AG10803 (cell line): ENCODE measurements at places on chromosomes 16 and 17.

- DNase-seq = peak; percentile 38
Observed at GRCh38 chr16:78669994-78670393, 570.5 kb downstream of the WWOX start.

- DNase-seq = no peak
Observed at GRCh38 chr16:22014271-22014873, 6.5 kb downstream of the MOSMO start.

DNA sequence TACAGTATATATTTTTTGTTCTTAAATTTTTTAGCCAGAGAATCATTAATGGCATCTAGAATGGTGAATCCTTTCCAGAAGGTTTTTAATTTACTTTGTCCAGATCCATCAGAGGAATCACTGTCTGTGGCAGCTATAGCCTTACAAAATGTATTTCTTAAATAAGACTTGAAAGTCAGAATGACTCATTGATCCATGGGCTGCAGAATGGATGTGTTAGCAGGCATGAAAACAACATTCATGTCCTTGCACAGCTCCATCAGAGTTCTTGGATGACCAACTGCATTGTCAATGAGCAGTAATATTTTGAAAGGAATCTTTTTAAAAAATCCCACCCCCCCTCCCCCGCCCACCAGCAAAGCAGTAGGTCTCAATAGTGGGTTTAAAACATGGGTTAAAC is 51.4 kb downstream of the CACNG1 start:
- peak; percentile 16 for DNase-seq

DNA sequence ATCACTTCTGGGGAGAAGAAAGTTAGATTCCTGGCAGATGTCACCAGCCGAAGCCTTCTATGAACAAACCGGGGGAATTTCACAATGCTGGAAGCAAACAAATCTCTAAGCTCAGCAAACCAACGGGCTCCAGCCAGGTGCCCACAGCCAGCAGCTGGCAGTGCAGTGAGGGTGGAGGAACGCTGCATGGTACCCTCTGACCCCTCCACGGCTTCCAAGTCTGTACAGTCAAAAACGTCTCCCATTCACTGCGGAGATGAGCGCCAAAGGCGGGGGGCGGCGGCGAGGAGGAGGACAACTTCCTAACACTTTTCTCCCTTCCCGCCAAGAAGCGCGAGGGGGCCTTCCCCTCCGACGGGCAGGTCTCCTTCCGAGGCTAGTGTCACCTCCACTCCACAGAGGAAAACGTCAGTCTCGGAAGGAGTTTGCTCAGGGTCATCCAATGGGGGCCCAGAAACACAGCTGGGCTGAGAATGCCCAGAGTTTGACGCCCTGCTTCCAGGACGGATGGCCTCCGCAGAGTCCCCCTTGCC is 924 bp downstream of the ZNF598 start:
- DNase-seq = peak; percentile 62

DNA sequence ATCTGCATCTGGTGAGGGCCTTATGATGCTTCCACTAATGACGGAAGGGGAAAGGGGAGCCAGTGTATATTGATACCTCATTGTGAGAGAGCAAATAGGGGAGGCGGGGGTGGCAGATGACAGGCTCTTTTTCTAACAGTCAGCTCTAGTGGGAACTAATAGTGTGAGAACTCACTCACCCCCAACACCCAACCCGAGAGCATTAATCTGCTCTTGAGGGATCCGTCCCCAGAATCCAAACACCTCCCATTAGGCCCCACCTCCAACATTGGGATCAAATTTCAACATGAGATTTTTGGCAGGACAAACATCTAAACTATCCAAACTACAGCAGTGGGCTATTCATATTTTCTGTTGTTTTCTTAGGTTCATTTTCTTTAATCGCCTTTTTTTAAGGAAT is 54.4 kb downstream of the BPTF start:
- DNase-seq = no peak

- DNase-seq = no peak
Observed at GRCh38 chr16:59236804-59237458, 502.8 kb upstream of the GOT2 start.

GRCh38 chr17:69254187-69254586 is 25.6 kb upstream of the ABCA10 start:
- no peak for DNase-seq

GRCh38 chr17:78672871-78673371 is 95.7 kb upstream of the DNAH17 start:
- no peak for DNase-seq

- DNase-seq = no peak
Observed at GRCh38 chr16:30921459-30921747, 2.0 kb upstream of the FBXL19 start.

- no peak for DNase-seq
Observed at GRCh38 chr16:73159296-73159695, 111.4 kb upstream of the ZFHX3 start.

DNA sequence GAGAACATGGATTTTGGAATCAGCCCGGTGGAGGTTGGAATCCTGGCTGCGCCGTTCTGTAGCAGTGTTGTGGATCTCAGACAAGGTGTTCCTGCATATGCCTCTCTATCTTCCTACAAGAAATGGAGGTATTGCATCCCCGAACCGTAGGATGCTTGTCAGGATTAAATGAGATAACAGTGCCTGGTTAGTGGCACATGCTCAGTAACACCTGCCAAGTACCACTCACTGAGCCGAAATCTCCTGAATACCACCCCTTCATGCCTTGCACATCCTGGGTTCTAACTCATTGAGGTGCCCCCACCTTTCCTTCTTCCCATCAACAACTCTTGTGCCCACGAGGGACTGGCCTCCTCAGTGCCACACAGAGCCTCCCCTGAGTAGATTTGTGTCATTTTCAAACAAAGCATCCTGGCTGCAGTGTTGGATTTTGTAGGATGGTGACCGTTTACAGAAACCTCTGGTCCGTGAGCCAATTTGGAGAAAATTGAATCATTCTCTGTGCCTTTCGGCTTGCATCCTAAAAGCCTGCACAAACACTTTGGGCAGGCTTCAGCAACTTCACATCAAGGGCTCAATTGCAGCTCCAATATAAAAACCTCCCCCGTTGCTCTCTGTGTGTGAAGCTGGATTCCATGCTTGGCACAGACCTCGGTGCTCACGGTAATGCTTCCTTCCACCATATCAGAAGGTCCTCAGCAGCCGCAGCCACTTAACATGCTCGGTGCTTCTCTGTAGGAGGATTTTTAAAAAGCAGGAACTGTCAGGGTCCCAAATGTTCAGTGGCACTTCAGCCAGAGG is 84.2 kb downstream of the WWOX start:
- no peak for DNase-seq

DNA sequence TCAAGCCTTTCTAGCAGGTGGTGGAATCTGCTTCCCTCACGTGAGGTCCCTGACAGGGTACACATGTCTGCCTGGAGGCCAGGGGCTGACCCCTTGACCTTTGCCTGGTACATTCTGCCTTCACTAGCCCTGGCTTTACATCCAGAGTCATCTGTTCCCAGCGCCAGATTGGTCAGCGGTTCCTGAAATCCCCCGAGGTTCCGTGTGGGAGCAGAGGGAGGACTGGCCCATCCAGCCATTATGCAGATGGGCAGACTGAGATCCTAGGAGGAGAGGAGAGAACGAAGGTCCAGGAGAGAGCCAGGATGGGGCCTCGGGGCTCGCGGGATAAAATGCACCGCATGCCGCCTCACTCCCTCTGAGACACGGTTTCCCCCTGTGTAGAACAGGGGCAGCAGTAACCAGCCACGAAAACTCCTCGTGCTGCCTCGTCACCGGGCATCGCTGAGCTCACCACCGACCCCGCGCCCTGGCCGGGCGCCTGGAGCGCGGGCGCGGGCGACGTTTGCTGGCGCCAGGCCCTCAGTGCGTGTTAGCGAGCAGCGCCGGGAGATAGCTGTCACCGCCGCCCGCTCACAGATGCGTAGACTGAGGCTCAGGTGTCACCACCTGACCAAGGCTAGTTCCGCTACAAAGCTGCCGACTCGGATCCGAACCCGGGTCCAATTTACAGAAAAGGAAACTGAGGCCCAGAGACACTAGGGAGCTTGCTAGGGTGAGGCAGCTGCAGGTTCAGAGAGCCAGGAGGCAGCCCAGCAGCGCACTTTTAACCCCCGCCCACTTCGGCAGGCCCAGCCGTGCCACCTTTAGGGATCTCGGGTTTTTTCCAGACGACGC is 811 bp upstream of the MAP2K3 start:
- no peak for DNase-seq

GRCh38 chr17:78419970-78420815 is 41.7 kb downstream of the PGS1 start:
- DNase-seq = peak; percentile 65

DNA sequence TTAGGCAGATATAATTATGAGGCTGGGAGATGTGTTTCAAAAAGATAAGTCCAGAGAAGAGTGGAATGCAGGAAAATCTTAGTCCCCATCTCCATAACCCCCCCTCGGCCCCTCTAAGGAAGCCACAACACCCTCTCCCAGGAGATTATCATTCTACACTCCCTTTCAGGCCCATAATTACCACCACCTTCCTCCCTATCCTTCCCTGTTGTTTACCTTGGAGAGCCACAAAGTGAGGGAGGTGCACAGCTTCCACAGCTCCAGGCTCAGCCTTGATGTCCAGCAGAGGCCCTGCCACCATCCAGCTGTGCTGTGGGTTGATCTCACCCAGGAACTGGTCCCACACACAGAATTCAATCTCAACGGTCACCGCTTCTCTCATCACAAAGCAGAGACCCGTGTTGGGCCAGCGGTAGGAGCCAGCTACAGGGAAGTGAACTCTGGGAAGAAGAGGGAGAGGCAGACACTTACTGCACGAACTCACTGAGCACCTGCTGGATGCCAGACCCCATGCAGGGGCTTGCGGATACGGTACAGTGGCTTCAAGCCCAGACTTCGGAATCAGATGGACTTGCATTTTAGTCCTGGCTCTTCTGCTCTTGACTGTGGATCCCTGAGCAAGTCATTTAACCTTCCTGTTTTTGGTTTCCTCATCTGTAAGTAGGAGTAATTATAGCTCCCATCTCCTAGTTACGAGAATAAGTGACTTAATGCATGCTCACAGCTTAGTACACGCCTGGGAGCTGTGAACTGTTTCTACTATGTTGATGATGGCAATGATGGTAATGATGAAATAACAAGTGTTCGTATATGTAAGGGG is 44.1 kb downstream of the MIS12 start:
- no peak for DNase-seq

DNA sequence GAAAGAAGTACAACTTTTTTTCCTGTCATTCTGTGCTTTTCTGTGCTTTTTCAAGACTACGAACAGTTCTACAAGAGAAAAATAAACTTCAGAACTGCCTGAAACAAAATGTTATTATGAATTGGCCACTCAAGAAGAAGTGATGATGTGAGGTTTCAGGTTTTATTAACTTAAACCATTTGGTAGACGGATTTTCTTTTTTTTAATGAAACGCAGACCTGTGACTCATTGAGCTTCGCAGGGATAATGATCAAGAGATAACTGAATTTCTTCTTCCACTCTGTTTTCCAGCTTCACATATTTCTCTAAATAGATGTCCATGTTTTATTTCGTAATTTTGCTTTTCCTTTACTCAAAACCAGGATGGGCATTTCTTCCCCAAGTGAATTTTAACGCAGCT is 32.7 kb downstream of the AIPL1 start:
- DNase-seq = peak; percentile 30

DNA sequence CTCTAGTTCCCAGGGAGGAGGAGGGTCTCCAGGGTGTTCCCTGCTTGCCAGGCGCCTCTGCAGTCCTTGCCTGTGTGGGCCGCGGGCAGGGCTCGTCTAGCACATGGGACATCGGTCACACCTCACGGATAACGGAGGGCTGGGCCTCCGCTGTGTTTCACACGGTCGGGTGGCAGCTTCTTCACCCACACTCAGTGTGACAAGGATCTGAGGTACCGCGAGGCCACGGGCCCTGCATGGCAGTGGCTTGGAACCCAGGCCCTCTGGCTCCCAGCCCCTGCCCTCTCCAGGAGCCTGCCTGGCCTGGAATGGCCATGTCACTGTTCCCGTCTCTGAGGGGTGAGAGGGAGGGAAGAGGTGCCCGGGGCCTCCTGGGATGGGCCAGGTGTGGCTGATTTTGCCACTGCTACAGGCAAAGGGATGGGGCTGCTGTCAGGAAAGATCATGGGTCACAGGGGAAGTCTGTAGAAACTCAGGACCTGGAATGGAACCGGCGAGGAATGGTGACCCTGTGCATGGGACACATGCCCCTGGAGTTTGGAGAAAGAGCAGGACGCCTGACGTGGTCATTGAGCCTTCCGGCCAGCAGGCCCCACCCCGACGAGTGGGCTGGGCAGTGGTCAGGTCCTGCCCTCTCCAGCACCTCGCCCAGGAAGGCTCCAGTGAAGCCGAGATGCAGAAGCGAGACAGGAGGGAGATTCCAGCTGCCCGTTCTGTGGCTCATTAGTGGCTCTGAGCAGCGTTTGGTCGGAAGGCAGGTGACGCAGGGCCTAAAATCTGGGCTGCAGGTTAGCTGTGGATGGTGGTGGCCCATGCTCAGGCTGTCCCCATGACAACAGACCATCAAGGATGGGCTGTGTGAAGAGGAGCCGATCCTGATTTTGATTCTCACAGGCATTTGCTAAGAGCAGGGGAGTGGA is 76.5 kb upstream of the GSE1 start:
- no peak for DNase-seq

GRCh38 chr17:57782647-57783337 is 37.7 kb upstream of the CCDC182 start:
- DNase-seq = no peak

- DNase-seq = no peak
Observed at GRCh38 chr16:85927959-85928358, 29.0 kb downstream of the IRF8 start.
